ENCODE measurements at places on chromosomes 5 and 9. TPM values are rescaled to one million over a fixed set of nuclear protein-coding genes. Genes with fewer than 3 reads are reported as not detected.

The KCTD16 gene
- 3.2 TPM for total RNA-seq

The SPATA31E1 gene
- not detected for total RNA-seq

The SPINK13 gene
- not detected for total RNA-seq

The PKD2L2 gene
- not detected for total RNA-seq

The LRRC70 gene
- total RNA-seq: 2.6 TPM
